Thoracic aorta (tissue), 2 donors: ENCODE measurements at places on chromosomes 7 and 10. TPM values are rescaled to one million over a fixed set of nuclear protein-coding genes. Genes with fewer than 3 reads are reported as not detected.

Gene AKR1D1
- total RNA-seq, result not detected

Gene SAMD9L
- total RNA-seq, result 23.2 TPM

Gene PNLIP
- 1.7 TPM for total RNA-seq

Gene SEC61A2
- total RNA-seq, result 15.4 TPM

Gene THSD7A
- 1.6 TPM for total RNA-seq

DNA sequence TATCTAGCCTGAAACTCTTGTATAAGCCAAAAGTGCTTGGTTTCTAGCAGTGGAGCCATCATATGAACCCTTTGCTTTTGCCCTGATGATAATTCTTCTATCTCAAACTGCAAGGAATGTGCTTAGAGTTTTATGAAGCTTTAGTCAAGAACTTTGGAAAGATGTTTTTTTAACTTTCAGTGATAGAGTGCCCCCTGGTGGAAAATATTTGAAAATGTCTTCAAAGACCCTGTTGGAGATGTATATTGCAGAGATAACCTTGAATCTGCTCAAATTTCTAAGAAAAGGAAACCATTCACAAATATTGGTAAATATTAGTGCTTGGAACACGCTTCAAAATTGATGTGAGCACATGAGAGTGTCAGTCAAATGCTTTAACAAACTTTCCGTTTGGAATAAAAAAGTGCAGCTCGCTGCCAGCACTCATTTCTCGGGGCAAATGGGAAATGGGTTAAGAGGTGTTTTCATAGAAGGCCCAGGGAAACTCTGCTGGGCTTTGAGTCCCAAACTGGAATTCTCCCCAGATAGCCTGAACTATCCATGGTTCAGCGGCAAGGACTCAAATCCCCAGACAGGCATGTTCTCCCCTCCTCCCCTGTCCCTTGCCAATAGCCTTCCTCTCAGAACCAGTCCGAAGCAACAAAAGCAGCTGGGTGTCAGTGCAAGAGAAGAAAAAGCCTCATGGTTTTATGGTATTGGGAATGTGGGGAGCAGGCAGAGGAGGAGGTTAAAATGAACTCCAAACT is 129.3 kb downstream of the MYOF start:
- H3K27me3 ChIP-seq, result no peaks in the 10 kb centered on the region
- no peak for DNase-seq
- peaks cover 3% of the 10 kb centered on the region for H3K4me1 ChIP-seq
- H3K27ac ChIP-seq, result peak overlapping the region; percentile 58
- H3K36me3 ChIP-seq, result peaks cover 75% of the 10 kb centered on the region

DNA sequence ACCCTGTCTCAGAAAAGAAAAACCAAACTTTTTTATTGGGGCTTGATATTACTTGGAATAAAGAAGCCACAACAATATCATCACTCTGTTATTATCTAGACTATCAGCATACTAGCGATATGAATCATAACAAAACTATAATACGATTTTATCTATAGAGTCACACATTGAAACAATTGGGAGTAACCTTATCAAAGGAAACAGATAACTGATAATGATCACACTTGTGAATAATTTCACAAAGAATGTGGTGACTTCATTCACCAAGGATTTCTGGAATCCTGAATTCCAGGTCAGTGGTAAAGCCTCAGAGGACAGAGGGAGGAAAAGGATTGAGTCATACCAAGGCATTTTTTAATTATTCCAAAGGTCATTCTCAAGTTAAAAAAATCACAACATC is 32.1 kb upstream of the NMT2 start:
- no peaks in the 10 kb centered on the region for H3K27me3 ChIP-seq
- H3K4me1 ChIP-seq, result no peaks in the 10 kb centered on the region
- no peaks in the 10 kb centered on the region for H3K36me3 ChIP-seq
- no peak overlapping the region for H3K4me3 ChIP-seq
- DNase-seq, result no peak
- no peak overlapping the region for H3K27ac ChIP-seq

DNA sequence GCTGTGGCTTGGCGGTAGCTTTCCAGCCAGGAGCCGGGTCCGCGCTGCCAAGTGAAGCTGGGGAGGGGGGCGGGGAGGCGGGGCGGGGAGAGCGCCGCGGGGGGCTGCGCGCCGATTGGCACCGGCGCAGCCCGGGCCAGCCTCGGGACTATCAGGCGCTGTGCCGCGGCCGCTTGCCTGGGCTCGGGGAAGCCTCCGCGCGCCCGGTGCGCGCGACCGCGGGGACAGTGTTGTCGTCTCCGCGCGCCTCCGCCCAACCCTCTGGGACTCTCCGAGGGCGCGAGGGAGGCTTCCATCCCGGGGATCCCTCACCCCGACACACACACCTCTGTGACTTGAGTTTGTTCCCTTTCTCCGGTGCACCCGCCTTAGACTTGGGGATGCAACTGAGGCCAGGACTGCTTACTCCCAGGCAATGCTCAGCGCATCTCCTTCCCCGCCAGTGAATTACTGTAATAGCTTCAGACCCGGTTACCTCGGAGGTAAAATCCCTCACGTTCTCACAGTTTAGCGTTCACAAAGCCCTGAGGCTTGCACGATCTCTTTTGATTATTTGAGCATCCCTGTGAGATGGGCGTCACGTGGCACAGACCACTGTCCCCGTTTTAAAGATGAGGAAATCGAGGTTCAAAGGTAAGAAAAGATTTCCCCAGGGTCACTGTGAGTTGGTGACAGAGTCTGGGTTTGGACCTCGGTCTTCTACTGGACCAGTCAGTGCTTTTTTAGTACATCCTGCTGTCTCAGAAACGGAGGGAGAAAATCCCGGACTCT is at the start of gene NKX1-2:
Gene NKX1-2 (minus strand): TSS at position 24 of the 771 bp plus-strand sequence. CDS start 92 bp downstream, outside the sequence.
- H3K36me3 ChIP-seq, result no peaks in the 10 kb centered on the region
- peak within 1 kb of the TSS; percentile 7 for H3K4me3 ChIP-seq
- peaks cover 14% of the 10 kb centered on the region for H3K4me1 ChIP-seq
- DNase-seq, result no peak
- no peak within 1 kb of the TSS for H3K27ac ChIP-seq

DNA sequence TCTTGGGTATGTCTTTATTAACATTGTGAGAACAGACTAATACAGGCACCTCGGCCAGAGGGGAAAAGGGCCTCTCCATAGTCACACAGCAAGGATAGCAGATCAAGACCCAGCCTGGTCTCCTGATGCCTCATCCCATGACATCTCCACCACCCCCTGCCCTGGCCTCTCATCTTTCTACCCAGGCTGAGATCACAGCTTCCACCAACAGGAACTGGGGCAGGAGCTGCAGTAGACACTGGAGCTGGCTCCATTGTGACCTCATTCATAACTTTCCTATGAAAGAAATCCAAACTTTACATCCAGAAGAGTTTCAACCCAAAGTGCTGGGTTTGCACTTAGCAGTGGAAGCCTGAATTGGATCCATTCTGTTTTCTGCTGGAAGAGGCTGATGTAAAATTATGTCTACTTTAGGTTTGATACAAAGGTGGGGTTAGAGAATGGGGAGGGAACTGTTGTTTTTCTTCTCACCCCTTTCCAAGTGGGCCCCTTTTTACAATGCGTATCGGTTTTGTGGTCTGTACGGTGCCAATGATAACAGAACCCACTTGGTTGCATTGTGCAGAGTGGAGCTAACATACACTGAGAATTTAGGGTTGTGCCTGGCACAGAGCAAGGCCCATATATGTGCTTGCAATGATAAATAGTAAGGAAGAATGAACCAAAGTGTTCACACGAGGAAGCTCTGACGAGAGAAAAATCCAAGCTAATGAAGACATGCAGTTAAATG is 28.6 kb upstream of the INSIG1 start:
- H3K36me3 ChIP-seq, result no peaks in the 10 kb centered on the region
- H3K27me3 ChIP-seq, result no peaks in the 10 kb centered on the region
- H3K4me1 ChIP-seq, result no peaks in the 10 kb centered on the region
- H3K4me3 ChIP-seq, result no peak overlapping the region
- DNase-seq, result no peak
- H3K27ac ChIP-seq, result no peak overlapping the region

DNA sequence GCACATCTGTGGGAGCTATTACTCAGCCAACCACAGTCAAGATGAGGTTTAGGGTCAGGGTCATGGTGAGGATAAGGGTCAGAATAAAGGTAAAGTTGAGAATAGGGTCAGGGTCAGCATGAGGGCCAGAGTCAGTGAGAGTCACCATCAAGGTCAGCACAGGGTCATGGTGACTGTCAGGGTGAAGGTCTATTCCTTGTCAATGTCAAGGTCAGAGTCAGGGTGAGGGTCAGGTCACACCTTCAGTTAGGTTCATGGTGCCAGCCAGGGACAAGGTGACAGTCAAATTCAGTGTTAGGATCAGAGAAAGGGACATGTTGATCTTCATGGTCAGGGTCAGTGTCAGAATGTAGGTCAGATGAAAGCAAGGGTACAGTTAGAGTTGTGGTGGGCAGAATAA is 14.1 kb downstream of the MRPS24 start:
- DNase-seq, result no peak
- no peak overlapping the region for H3K27ac ChIP-seq
- no peaks in the 10 kb centered on the region for H3K36me3 ChIP-seq
- no peak overlapping the region for H3K4me3 ChIP-seq
- H3K4me1 ChIP-seq, result no peaks in the 10 kb centered on the region

GRCh38 chr10:78995987-78996791 is 72.6 kb upstream of the ZMIZ1 start:
- H3K27ac ChIP-seq, result no peak overlapping the region
- no peaks in the 10 kb centered on the region for H3K27me3 ChIP-seq

- peak overlapping the region; percentile 1 for H3K27ac ChIP-seq
- H3K27me3 ChIP-seq, result no peaks in the 10 kb centered on the region
- no peak for DNase-seq
- H3K4me1 ChIP-seq, result peaks cover 91% of the 10 kb centered on the region
- H3K36me3 ChIP-seq, result no peaks in the 10 kb centered on the region
- H3K4me3 ChIP-seq, result no peak overlapping the region
Observed at GRCh38 chr7:28626624-28627262, 214.4 kb downstream of the CREB5 start.

GRCh38 chr7:90816511-90817142 is 220.5 kb downstream of the CDK14 start:
- no peaks in the 10 kb centered on the region for H3K36me3 ChIP-seq
- peak overlapping the region; percentile 0 for H3K4me3 ChIP-seq
- H3K27ac ChIP-seq, result no peak overlapping the region
- no peaks in the 10 kb centered on the region for H3K27me3 ChIP-seq
- DNase-seq, result no peak

DNA sequence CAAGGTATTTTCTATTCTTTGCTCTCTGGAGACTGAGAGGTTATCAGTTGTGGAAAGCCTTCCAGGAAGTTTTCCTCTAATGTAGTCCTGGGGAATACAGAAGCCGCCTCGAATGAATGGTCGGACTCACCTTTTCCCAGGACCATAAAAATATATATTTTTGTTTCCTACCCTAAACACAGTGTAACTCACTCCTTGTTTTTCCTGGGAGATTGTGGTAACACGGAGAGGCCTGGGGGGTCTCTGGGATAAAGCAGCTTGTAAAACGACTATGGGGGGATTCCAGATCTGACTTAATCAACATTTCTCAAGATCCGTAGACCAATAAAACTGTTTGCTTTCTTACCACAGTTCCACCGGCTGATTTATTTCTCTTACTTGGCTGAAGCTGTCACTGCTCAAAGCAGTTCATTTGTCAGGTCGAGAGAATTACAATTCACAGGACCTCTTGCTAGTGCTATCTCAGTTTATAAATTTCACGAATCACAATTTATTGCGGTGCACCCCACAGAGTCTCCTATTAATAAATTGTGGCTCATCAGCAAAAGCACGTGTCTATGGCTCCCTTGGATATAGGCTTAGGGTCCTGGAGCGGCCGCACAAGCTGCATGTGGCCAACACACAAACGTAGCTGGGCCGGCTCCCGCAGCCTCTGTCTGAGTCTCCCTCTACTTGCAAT is 176.3 kb upstream of the BMPER start:
- no peak overlapping the region for H3K27ac ChIP-seq
- no peaks in the 10 kb centered on the region for H3K36me3 ChIP-seq
- no peak for DNase-seq
- H3K27me3 ChIP-seq, result no peaks in the 10 kb centered on the region
- no peaks in the 10 kb centered on the region for H3K4me1 ChIP-seq
- H3K4me3 ChIP-seq, result no peak overlapping the region

DNA sequence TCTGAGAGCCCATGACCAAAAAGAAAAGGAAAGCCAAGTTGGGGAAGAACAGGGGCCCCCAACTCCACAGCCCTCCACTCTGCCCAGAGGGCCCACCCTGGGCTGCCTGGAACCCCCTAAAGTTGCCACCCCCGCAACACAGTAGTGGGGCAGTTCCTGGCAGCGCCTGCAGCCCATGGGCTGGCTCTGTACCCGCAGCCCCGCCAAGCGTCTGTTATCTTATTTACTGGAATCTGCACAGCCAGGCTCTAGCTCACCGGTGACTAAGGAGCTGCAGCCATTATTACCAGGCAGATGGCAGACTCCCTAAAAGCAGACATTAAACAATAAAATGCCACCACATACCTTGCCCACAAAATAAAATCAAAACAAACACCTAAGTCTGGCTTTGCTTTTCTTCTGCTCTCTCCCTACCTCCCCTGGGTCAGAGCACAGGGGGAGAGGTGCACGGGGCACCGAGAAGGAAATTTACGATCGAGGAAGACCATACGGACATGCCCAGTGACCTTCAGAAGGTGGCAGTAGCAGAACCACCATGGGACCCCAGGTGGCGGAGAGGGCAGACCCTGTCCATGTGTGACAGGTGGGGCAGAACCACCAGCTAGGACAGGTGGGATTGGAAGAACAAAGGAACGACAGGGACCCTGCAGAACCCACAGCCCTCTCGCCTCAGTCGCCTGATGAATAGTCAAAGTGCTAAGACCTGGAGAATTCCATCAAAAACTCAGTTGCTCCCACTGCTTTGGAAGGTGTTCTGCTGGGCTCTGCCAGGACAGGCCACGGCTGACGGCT is 66.3 kb downstream of the PRKAG2 start:
- H3K36me3 ChIP-seq, result no peaks in the 10 kb centered on the region
- H3K27me3 ChIP-seq, result no peaks in the 10 kb centered on the region

- H3K27ac ChIP-seq, result peak overlapping the region; percentile 51
- no peaks in the 10 kb centered on the region for H3K36me3 ChIP-seq
- H3K4me1 ChIP-seq, result peaks cover 45% of the 10 kb centered on the region
- H3K27me3 ChIP-seq, result no peaks in the 10 kb centered on the region
- DNase-seq, result no peak
- no peak overlapping the region for H3K4me3 ChIP-seq
Observed at GRCh38 chr10:63554657-63555056, 33.5 kb downstream of the REEP3 start.

DNA sequence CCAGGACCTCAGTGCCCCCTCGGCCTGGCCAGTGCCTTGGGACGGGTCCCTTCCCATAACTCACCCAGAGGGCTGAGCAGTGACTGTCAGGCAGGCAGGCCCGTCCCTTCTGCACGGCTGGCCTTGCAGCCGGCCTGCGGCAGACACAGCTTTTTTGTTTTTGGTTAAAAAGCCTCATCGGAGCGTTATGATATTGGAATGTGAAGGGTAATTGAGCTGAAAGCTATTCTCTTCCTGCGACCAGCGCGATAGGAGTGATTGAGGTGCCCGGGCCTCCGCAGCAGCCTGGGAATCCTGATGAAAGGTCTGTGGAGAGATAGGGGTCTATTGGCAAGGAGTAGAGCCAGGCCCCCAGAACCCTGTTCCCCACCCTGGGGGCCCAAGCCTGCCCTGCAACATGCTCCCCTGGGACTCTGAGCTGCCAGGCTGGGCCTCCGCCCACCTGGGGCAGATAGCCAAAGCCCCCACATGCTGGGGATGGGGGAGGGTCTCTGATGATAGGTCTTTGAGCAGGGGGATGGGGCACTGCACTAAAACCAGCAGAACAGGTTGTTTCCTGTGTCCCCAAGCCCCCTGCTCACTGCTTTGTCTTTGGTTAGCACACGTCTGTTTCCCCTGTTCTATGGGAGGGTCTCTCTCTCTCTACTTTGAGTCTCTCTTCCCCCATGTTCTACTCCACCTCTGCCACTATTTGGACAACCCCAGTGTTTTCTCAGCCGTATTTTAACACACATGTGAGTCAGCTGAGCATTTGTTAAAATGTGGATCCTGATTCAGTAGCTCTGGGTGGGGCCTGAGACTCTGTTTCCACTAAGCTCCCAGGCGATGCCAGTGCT is 131.9 kb downstream of the CDH23 start:
- no peaks in the 10 kb centered on the region for H3K27me3 ChIP-seq
- H3K27ac ChIP-seq, result no peak overlapping the region
- H3K4me3 ChIP-seq, result no peak overlapping the region
- no peak for DNase-seq
- no peaks in the 10 kb centered on the region for H3K4me1 ChIP-seq
- H3K36me3 ChIP-seq, result no peaks in the 10 kb centered on the region
